ENCODE measurements at places on chromosomes 11 and 22.

DNA sequence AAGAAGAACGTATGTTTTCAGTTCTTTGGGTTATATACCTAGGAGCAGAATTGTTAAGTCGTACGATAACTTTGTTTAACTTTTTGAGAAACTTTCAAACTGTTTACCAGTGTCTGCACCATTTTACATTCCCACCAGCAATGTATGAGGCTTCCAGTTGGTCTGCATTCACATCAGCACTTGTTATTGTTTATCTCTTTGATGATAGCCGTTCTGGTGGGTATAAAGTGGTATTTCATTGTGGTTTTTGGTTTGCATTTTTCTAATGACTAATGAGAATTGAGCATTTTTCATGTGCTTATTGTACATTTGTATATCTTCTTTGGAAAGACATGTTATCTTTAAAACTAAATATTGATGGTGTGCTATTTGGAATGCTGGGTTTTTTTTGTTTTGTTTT, 59.8 kb downstream of the KDM2A start:
- no peak for DNase-seq

DNA sequence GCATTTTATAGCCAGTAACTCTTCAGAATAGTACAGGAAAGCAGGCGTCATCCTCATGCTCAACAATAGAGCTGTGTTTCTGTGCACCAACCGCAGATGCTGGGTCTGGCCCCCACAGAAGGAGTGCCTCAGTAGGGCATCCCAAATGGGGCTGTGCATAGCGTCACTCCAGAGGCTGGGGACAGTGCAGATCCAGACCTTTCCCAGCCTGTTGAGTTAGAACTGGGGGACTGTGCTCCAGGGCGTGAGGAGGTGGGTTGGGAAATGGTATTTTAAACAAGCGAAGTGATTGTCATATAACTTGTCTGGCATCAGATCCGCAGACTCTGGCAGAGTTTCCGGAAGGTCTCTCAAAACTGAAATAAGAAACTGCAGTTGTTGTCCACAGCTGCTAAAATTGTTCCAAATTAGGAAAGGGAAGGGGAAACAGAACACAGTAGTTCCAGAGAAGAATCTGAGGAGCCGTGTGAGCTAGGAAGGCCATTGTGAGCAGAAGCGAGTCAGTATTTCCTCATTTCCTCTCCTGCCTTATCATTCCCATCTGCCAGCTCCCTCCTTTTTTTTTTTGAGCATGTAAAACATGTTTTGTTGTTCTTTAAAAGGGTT, 52.2 kb downstream of the JAM3 start:
- no peak for DNase-seq

- DNase-seq, result no peak
These were observed 115.6 kb downstream of the PTPRJ start for GRCh38 chr11:48095779-48096470.

GRCh38 chr22:36285017-36285416, 32.1 kb downstream of the APOL1 start:
- no peak for DNase-seq

GRCh38 chr11:57230791-57231538, 6.1 kb downstream of the APLNR start:
- DNase-seq, result no peak

DNA sequence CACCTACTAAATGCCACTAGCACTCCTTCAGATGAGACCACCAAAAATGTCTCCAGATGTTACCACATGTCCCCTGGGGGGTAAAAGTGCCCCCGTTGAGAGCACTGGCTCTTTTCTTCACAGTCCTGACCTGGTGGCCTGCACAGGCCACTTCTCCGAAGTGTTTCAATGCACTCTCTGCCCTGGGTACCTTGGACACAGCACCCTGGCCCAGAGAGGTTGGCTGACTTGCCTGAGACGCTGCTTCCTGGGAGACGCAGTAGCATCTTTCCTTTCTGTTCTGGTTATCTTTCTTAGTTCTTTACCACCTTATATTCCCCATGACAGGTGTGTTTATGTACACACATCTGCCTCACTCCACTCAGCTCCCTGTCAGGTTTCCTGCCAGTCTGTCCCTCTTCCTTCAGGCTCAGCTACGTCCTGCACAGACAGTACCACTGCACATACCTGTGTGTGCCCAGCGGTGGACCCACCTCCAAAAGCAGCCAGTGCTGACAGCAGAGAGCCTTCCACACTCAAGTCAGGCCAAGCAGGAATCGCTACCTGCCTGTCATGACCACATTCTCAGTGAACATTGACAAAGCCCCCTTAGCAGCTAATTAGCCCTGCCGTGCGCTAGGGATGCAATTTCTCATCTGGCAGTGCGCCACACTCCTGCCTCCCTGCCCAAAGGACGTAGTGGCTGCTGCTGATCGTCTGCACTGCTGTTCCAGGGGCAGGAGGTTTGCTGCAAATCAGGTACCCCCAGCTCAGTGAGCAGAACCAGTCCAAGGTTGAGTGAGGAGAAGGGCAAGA, 39.0 kb downstream of the FAM83F start:
- DNase-seq, result no peak

DNA sequence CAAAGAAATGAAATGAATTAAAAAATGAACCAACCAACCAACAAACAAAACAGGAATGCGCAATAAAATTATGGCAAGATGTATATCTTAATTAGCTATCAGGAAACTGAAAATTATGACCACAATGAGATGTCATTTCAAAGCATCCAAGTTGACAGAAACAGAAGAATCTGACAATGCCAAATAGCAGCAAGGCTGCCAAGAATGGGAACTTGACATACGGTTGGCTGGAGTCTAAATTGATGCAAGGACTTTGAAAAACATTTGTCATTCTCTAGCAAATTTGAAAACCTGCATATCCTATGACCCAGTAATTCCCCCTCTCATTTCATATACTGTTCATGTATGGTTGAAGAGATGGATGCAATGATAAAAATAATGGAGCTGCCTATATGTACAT, 1262.6 kb downstream of the TBC1D22A start:
- DNase-seq, result no peak

DNA sequence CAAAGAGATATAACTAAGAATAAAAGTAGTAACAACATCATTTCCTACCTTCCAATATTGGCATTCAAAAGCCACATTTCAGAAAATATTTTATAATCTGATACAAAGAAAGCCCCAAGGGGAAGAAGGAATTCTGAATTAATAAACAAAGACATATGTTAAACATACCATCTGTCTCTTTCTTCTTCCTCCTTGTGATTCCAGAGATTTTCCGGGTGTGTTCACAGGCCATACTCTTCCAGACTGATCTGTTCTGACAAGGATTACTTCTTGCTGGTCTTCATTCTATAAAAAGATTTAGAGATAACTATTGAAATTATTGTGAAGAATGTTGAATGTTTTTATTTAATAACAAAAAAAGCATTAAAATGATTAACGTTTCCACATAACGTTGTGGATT, 65.0 kb downstream of the CWF19L2 start:
- DNase-seq, result no peak

DNA sequence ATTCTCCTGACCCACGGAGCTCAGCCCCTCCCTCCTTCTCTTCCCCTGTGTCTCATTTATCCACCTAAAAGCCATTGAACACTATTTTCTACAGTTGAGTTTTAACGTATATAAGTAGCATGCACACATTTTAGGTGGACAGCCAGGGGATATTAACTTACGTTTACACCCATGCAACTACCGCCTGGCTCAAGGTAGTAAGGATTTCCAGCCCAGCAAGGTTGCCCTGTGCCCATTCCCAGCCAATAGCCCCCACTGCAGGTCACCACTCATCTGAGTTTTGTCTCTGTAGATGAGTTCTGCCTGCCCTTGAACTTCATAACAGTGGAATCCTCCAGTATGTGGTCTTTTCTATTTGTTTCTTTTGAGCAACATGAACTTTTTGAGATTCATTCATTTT, 65.4 kb downstream of the SMIM38 start:
- DNase-seq, result no peak
